Activated CD4-positive, alpha-beta T cell treated with anti-CD3 and anti-CD28 coated beads, Interleukin-2, amount 50 U/mL, for 16 hours (primary cell): ENCODE measurements at places on chromosomes 4 and X.
A peak's percentile ranks its signal among the peaks of the same experiment; 100 is the strongest.

DNA sequence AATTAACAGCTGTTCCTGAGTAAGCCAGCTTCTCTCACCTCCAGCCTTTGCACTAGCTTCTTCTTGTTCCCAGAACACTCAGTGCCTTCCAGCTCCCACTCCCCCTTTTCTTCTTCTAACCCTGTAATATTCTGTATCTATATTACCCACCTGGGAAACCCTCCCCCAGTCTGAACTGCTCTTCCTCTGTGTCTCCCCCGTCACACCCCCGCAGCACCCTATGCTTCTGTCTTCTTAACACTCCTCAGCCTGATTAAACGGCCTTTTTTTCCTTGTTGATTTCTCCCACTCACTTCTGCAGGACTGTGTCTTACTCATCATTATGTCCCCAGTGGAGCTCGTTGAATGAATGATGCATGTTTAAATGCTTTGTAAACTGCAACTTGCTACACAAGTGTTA, 9.0 kb upstream of the LONRF3 start:
- no peak for DNase-seq

GRCh38 chr4:93480452-93480851, 348.1 kb upstream of the ATOH1 start:
- no peak for DNase-seq

DNA sequence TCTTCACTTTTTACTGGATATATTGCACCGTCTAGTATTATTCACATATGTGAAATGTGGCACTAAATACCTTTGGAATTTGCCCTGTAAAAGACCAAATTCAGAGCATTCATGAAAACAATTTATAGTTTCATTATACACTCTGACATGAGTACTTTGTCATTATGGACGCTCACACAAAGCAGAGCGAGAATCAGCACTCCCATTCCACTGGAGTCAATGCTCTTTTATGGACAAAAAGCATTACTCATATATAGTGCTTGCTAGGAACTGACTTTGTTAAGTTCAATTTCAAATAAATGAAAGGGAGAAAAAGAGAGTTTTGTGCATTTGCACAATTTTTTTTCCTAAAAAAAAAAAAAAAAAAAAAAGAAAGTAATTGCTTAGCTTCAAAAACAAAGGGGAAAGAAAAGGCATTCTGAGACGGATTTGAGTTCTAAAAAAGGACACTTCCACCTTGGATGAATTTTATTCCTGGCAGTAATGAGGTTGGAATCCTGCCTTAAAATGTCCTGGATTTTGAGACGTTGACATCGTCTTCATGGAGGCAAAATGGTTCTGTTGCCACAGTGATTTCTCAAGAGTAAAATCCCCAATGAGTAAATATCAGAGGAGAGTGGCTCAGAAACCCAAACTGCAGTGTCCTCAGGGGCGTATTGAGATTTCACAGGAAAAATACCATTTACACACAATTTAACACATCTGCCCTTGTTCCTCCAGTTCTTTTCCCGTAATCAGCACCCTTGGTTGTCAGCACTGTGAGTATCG, 34.8 kb downstream of the CCDC149 start:
- no peak for DNase-seq

- DNase-seq: no peak
Measured at GRCh38 chr4:75633846-75634245, 3.5 kb upstream of the CDKL2 start.

- no peak for DNase-seq
Measured at GRCh38 chr4:76716658-76717057, 181.3 kb downstream of the SOWAHB start.

DNA sequence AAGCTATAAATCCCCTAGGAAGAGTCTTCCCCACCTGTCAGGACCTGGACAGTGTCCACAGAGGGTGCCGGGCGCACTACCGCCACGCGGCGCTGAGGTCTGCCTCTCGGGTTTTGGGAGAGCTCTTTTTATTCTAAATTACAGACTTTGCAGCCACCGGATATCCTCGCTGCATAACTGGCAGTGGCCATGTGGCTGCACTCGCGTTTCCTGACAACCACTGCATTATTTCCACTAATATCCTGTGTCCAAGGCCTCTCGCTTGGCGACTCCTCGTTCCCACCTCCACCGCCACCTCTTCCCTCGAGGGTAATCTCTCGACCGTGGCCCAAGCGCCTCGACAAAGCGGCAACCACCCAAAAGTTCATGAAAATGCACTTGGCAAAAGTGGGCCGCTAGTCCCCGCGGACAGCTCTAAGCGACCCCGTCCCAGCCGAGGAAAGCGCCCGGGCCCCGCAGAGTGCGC, 512 bp upstream of the TMEM131L start:
- DNase-seq: peak; percentile 53

DNA sequence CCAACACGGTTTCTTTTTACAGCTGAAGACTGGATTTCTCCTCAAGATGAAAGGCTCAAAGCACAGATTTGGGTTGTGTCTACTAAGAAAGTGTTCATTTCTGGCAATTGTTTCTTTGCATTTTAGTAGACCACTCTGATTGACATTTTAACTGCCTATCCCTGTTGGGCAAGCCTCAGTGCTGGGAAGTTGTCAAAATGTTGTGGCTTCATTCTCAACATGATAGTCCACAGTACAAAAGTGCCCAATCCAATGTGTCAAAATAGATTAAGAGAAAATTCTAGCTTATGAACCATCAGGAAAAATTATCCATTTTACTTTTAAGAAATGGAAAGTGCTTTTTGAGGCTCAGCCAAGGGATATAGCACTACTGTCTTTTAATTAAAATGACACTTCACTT, 323.9 kb upstream of the PRPS2 start:
- no peak for DNase-seq

- no peak for DNase-seq
Measured at GRCh38 chr4:125121581-125121980, 193.2 kb upstream of the FAT4 start.

DNA sequence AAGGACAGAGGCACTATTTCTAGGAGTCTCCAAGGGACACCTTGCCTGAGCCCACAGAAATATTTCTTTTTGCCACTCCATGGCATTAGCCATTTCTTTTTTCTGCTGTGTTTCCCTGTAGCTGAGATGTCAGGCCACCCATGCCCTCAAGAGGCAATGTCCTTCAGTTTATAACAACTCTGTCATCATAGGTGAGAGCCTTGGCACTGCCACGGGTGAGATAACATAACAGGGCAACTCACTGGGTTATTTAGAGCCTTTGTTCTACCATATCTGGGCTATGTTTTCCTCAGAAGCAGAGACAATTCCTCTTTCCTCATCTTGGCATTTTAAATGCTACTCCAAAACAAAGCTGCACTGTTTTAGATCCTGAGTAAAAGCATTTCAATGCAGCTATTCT, 99.9 kb upstream of the MAOA start:
- DNase-seq: no peak

GRCh38 chr4:174929346-174929745, 11.2 kb downstream of the ADAM29 start:
- no peak for DNase-seq

GRCh38 chr4:18689308-18690115, 668.0 kb upstream of the LCORL start:
- peak; percentile 41 for DNase-seq

DNA sequence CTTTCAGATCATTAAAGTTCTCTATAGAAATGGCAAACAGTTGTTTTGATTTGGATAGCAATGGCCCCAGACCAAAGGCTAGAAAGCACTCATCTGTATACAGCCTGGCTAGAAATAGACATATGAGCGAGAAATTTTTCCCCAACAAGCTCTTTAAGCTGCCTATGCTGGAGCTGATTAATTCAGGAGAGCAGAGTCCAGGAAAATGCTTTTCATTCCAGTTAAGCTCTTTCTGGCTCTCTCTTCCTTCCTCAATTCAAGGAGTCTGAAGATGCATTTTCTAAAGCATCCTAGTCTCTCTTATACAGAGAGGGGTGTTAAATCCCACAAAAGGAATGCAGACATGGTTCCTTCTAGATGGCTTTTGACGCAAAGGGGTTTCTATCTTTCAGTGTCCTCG, 141.7 kb upstream of the RAI2 start:
- no peak for DNase-seq

DNA sequence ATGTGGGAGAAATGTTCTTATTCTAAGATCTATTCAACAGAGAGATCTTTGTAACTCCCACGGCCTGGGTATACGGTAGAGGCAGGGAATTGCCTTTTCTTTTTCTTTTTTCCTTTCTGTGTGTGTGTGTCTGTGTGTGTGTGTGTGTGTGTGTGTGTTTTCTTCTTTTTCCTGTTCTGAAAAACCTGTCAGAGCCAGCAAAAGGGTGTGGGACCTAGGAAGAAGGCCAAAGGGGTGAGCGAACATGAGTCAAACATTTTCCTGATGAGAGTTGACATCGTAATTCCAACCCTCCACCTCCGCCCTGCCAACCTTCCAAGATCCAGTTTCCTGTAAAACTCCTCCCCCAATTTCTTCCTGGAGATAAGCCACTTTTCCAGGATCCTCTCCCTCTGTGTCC, 2.8 kb upstream of the CHIC2 start:
- DNase-seq: no peak

DNA sequence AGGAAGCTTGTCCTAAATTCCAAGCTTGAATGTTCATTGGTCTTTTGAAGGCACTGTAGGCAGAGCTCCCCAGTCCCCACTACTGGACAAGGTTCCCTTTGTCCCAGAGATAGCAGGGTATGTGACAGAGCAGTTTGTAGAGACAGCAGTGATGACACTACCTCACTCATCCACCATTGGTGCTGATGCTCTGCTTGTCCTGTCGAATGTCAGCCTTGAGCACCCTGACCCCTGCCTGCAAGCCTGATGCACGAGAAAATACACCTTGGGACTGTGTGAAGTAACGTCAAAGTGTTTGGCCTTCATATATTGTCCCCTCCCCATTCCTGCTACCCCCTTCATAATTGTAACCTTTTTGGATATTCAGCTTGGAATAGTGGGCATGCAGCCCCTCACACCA, 188.9 kb upstream of the EOLA2 start:
- no peak for DNase-seq

GRCh38 chr4:8321771-8322170, 52.2 kb downstream of the HTRA3 start:
- no peak for DNase-seq

DNA sequence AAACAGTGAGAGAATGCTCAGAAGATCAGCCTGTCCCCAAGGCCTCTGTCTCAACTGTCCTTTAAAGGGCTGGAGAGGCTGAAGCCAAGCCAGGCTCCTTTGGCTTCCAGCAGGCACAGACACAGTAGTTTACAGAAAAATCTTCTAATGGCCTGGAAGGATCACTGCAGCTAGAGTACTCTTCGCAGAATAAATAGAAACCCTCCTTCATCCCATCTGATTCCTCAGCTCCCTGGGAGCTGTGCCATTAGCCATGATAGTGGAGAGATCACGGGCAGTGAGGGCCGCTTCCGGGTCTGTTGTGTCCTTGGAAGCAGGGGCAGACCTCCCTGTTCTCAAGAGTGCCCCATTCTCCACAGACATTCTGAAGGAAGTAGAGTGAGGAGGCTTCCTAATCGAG, 63.1 kb downstream of the CCNI start:
- no peak for DNase-seq

DNA sequence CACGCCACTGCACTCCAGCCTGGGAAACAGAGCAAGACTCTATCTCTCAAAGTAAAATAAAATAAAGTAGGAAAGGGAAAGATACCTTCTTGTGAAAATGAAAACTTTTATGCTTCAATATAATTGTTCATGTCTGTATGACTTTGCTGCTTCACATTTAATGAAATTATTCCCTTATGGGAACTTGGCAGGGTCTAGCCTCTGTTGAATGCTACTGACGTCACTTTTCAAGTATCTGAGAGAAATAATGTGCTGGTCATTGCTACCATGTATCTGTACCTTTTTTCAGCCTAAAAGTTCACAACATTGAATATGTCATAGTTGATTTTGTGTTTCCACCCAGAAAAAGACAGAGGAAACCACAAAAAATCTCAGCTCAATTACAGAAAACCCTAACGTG, 65.2 kb downstream of the PRDM5 start:
- no peak for DNase-seq

GRCh38 chr4:56370377-56370776, 16.9 kb downstream of the AASDH start:
- no peak for DNase-seq

DNA sequence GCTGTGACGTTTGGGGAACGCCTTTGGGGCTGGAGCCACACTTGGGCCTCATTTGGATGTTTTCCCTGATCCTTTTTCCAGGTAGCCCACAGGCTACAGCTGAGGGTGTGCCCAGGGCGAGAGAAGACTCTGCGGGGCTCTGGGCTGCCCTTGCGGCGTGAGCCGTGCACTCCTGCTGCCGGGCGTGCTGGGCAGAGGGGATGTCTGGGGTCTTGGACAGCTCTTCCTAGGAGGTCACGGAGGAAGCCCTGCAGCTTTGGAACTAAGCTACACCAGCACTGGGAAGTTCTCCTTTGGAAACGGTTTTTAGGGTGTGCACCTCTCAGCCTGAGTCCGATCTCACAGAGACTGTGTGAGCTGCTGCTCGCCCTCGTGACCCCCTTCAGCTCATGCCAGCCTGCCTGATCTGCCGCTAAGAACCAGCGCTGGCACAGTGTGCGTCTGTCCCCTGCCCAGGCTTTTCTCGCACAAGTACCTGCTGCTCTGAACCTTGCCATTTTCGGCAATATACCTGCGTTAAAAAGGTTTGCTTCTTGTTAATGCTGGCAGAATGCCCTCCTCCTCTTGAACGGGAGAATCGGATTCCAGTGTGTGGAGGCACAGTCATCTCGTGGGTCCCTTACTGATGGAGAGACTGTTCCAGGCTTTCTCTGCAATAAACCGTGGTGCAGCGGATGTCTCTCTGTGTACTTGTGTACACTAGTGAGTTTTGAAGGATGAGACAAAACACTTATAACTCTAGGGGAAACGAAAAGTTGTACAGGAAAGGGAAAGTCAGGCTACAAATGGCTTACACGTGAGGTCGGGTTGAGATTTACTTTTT, 14.3 kb downstream of the MSANTD1 start:
- DNase-seq: no peak

- peak; percentile 10 for DNase-seq
Measured at GRCh38 chr4:112031712-112032328, 113.4 kb upstream of the FAM241A start.

DNA sequence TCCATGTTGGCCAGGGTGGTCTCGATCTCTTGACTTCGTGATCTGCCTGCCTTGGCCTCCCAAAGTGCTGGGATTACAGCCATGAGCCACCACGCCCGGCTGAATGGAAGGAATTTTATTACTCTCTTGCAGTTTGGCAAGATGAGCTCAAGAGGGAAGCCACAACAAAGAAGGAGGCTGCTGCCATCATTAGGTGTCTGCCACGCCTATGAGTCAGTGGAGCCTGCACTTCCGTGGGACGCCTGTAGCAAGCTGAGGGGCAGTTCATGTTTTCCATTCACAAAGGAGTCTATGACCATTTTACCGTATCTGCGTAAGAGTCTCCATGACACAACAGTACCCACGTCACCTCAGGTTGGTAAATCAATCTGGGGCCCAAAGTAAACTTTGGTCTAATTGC, 51.2 kb upstream of the CHRNA9 start:
- peak; percentile 61 for DNase-seq
